Karpas-422 (cell line): ENCODE measurements at places on chromosomes 7 and 10. TPM values are rescaled to one million over a fixed set of nuclear protein-coding genes. Genes with fewer than 3 reads are reported as not detected.

Gene IRF5
- 7.8 and 11.5 TPM in 2 replicates for total RNA-seq

- DNase-seq = no peak
These were observed 68.8 kb upstream of the ATRNL1 start for GRCh38 chr10:115024371-115024770.

GRCh38 chr7:28474282-28474638 is 61.9 kb downstream of the CREB5 start:
- DNase-seq = no peak

DNA sequence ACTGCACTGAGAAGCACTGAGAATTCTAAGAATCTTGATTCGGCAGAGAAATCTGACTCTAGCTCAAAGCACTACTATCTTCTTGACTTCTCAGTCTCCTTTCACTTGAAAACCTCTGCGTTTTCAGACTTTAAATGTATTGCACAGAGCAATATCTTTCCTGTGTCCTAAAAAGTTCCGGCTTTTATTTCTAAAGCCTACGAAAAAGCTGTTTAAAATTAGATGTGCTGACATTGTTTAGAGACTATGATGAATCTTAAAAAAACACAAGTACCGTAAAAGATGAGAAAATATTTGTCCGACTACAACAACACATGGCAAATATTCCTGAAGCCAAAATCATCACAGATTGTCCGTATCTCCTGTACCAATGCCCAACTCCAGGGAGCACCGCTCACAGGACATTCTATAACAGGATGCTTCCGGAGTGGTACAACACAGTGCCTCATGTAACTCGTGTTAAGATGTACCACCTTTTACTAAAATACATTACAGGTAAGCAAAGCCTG is 136.9 kb downstream of the CUBN start:
- DNase-seq = no peak

DNA sequence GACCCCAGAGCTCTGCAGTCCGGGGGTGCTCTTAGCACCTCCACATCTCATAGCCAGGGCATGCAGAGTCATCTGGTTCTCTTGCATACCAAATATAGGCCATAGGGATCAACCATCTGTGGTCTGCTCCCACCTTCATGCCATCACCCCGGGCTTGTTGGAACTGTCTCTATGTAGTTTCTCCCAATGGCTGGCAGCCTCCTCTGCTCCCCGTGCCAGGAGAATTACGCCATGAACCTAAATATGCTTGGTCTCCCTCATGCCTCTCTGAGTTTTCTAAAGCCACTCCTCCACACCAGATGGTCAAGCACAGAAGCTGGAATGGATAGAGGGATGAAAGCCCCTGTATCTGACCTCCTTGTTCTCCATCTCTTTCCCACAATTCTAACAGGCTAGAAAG is 302.6 kb upstream of the MYO3A start:
- DNase-seq = no peak

DNA sequence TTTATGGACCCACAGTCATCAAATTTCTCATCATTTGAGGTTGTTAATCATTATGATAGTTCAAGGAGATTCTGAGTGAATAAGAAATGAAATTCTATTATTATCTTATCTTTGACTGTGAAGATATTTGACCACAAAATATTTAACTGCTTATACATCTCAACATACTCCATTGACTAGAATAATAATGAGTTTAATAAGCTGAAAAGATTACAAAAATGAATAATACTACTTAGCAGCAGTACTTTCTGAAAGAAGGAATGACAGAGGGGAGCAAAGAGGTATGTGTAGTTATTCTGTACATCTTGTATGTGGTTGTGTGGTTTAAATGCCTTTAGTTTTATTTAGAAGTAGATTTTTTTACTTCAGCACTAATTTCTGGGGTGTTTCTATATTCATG is 214.2 kb downstream of the PRKG1 start:
- DNase-seq = no peak

- DNase-seq = no peak
These were observed 548.9 kb upstream of the AUTS2 start for GRCh38 chr7:69049326-69049725.

DNA sequence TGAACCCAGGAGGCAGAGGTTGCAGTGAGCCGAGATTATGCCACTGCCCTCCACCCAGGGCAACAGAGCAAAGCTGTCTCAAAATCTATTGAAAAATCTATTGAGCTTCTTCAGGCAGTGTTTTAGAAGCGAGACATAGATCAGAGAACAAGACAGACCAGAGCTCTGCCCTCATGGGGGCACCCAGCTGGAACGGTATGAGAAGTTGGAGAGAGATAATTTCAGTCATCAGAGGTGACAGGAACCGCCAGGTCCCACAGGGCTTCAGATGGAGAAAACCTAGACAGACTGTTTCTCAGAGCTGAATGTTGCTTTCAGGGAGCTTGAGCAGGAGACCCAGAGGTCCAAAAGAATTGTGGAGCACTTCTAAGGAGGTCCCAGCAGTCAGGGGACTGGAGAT is 14.2 kb upstream of the GTF2IRD1 start:
- no peak for DNase-seq

- DNase-seq = peak; percentile 88
These were observed at the start of gene DNAJC12 for GRCh38 chr10:67837541-67838314. Gene DNAJC12, minus strand, starts transcription at chr10:67838188. Its CDS starts 177 bp downstream, at chr10:67838011.

GRCh38 chr7:101826081-101826835 is 8.8 kb downstream of the CUX1 start:
- no peak for DNase-seq

Gene DEPP1
- total RNA-seq = not detected in 2 replicates

DNA sequence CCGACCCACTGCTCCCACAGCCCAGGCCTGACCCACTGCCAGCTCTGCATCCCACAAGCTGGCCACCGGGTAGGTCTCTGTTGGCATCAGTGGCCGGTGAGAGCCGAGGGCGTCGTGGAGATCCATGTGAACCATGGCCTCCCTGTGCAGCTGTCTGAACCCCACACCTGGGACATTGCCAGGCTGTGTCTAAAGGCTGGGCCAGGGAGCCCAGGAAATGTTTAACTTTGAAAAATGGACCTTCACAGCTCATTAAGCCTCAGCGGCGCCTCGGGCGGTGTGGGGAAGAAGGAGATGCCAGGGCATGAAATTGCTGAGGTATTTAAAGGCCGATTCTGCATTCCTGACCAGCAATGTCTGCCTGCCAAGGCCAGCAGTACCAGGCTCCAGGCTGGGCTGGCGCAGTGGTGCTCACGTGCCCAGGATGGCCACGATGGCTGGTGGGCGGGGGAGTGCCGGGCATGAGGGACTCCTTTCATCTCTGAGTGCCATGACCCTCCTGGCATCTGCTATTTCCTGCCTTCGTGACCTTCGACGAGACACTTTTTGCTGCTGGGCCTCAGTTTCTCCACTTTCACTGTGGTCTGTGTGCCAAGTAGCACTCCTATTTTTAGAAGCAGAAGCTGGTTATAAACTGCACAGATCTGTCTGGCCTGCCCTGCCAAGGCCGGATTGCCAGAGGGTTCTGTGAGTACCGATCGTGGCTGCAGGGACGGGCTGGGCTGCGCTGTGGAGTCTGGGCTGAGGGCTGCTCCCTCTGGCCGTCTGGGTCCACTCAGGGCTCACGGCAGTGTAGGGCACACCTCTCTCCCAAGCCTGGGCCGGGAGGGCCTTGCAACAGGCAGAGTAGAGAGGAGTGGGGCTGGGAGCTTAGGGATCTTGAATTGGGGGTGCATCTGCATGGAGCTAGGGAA is 21.8 kb downstream of the ELFN1 start:
- DNase-seq = no peak

GRCh38 chr10:78301481-78301880 is 267.8 kb downstream of the RPS24 start:
- DNase-seq = no peak

DNA sequence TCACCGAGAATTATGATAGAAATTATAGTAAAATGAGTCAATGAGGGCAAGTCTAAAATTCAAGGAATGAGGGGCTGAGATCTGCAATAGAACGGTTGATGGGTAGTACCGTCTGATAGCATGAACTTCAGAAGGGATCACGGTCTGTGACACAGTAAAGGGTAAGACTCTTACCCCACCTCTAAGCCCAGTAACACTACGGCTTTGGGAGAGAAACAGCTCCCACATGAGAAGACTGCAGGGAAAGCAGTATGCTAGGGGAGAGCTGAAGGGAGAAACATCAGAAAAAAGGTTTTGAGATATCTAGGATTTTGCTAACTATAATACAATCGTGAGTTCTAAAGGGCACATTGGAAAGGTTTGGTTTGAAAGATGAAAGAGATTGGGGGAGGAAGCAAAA is 12.8 kb upstream of the AKAP9 start:
- DNase-seq = no peak

DNA sequence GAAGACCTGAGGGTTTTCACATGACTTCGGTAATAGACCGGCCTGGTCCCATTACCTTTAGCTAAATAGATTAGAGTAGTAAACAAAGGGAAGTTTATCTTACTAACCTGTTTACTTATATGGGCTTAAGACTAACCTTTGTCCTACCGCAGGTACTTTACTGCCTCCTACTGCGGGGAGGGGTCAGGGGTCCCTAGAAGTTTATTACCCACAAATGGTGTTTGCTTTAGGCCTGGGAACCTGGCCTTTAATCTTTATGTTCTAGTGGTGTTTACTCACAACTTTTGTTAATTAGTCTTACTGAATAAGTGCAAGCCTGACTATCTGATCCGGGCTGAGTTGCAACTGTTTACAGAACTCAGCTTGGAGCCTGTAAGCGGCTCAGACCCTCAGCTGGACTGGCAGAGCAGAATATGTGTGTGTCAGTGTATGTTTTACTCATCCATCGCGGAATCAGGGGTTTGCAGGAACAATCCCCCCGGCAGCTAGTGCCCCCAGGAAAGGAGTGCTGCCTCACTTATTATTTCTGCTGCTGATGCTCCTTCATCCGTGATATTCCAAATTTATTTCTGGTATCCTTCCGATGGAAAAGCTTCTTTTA is 578.9 kb upstream of the SEMA3D start:
- no peak for DNase-seq

GRCh38 chr7:97439637-97440214 is 292.2 kb upstream of the TAC1 start:
- no peak for DNase-seq

Gene TRIM73
- total RNA-seq = 0.22 and 2.2 TPM in 2 replicates

- DNase-seq = no peak
These were observed 542.0 kb downstream of the TNS3 start for GRCh38 chr7:47039904-47040303.

DNA sequence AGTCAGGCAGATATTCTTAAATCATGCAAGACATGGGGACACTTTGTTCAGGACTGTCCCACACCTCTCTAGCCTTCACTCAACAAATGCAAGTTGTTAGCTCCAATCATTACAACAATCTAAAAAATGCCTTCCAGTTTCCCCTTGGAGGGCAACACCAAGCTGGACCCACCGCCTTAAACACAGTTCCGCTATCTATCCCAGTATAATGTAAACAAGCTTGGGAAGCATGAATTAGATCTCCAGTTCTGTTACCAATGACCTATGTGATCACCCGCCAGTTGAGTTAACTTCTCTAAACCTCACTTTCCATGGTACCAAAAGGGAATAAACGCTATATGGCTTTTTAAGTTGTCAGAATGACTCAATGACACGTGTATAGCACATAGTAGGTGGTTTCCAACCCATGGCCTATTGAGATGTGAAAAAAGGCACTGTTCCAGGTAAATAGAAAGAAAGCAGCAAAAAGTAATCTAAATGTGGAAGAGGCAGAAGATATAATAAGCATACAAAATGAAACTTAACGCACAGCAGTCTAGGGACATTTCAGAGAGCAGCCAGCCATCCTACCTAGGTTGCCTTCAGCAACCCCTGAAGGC is 2.4 kb upstream of the REEP3 start:
- DNase-seq = no peak

Gene ADCY1
- not detected in 2 replicates for total RNA-seq

Gene ITPRID1
- not detected in 2 replicates for total RNA-seq

Gene FAM25A
- not detected in 2 replicates for total RNA-seq

DNA sequence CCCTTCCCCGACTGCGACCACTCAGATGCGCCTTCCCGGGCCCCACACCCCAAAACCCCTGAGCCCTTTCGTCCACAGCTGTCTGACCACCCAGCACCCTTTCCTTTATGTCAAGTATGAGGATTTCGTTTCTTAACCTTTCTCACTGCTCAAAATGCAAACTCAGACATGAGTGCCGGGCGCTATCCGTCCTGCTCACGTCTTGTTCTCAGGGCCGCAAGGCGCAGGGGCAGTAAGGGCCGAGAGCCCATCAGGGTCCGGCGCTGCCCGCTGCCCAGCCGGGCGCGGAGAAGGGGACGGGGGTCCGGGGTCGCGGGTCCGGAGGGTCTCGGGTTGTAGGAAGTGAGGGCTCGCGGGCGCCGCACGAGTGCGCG is 670 bp upstream of the RBM33 start:
- no peak for DNase-seq

DNA sequence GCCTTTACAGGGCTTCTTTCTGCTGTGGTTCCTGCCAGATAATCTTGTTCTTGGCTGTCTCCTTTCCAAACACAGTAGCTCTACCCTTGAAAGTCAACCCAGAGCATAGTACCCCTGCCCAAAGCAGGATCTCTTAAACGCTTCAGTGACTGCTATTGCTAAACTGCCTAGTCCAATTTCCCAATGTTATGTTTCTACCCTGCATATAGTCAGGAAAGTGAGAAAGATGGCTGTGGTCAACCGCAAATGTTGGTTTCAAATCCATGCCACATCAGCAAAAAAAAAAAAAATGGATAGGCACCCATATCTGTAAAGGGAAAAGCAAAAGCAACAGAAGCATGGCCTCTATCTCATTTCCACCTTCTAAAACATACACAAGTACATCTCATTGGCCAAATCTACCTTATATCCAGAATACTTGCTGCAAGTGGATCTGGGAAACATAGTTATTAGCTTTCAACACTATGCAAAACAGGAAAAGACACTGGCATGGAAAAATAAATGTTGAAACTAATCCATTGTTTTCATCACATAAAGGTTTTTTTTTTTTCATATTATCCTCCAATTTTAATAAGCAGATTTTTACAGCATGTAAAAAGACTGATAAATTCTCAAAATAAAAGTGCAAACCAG is 59.8 kb downstream of the DNAJC1 start:
- no peak for DNase-seq

Gene C10orf95
- 0.78 TPM in 1 of 2 replicates, not detected in the other for total RNA-seq

DNA sequence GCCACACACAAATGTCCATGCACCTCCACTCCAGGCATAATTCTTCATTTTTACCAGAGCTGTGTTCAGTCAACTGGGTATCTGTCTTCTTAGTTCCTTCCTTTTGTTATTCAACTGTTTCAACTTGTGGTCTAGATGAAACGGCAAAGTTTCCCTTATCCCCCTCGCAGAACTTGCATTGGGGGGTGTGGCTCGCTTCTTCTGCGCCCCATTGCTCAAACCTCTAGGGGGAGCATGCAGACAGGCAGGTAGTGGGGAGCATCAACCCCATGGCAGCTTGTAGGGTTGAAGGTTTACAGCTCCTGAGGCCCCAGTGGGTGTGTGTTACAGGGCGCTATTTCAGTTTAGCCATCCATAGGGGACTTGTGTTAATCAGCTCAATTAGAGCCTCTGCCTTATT is 38.3 kb upstream of the COBL start:
- DNase-seq = peak; percentile 68

GRCh38 chr7:148696787-148697186 is 1.9 kb upstream of the CUL1 start:
- DNase-seq = no peak
